ENCODE measurements at places on chromosomes 13 and 19. TPM values are rescaled to one million over a fixed set of nuclear protein-coding genes. Genes with fewer than 3 reads are reported as not detected.
A peak's percentile ranks its signal among the peaks of the same experiment; 100 is the strongest.

The FRY gene
- total RNA-seq, result 27.9 TPM

The APBA3 gene
- 18.7 TPM for total RNA-seq

The C1QTNF9 gene
- 0.09 TPM for total RNA-seq

The ANKLE1 gene
- total RNA-seq, result 0.09 TPM

The EFNA2 gene
- total RNA-seq, result not detected

The DCT gene
- 0.20 TPM for total RNA-seq

- no peak overlapping the region for H3K27ac ChIP-seq
- no peak overlapping the region for H3K4me3 ChIP-seq
- no peak for DNase-seq
These were observed 56.2 kb upstream of the AKAP11 start for GRCh38 chr13:42215578-42216421.

DNA sequence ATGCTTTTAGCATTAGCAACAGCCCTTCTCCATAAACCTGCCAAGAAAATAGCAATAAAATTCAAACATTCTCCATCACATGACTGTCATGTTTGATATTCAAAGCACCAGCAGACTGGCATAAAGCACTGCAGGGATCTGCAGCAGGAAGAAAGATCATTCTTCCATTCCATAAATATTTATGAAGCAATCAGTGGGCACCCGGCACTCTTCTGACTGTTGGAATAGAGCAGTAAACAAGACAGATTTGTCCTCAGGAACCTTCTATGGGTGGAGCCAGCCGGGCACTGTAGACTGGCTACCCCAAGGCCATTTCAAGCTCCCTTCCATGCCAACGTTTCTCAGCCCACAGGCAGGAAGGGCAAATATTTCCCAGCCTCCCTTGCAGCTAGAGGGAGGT lies 25.5 kb downstream of the PLA2G4C start:
- H3K4me1 ChIP-seq, result no peaks in the 10 kb centered on the region
- no peaks in the 10 kb centered on the region for H3K36me3 ChIP-seq
- DNase-seq, result no peak
- H3K27ac ChIP-seq, result no peak overlapping the region

DNA sequence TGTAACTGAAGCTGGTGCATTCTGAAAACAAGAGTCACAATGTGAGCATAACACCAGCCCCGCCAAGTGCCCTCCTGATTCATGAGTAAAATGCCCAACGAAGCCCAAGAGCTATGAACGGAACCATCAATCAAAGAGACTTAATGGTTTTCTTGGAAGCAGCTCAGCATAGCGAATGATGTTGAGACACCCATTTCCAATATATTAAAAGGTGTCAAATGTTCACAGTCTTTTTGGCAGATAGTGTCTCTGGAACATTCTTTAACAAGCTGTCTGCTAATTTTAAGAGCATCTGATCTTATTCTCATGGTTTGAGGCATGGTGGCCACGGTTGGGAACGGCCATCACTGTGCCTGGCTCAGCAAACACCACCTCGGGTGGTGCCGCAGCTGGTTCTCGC lies 133.4 kb upstream of the USP29 start:
- no peak for DNase-seq
- H3K4me3 ChIP-seq, result no peak overlapping the region
- H3K36me3 ChIP-seq, result no peaks in the 10 kb centered on the region
- no peaks in the 10 kb centered on the region for H3K27me3 ChIP-seq

- H3K27me3 ChIP-seq, result no peaks in the 10 kb centered on the region
- H3K36me3 ChIP-seq, result no peaks in the 10 kb centered on the region
- no peak for DNase-seq
- H3K4me3 ChIP-seq, result no peak overlapping the region
These were observed 23.1 kb downstream of the FLT3 start for GRCh38 chr13:28077231-28077630.

GRCh38 chr13:113874579-113875428 lies 10.9 kb upstream of the GAS6 start:
- no peaks in the 10 kb centered on the region for H3K4me1 ChIP-seq
- H3K4me3 ChIP-seq, result no peak overlapping the region
- DNase-seq, result no peak
- no peak overlapping the region for H3K27ac ChIP-seq

- H3K27me3 ChIP-seq, result no peaks in the 10 kb centered on the region
- DNase-seq, result no peak
- no peak overlapping the region for H3K27ac ChIP-seq
- H3K4me3 ChIP-seq, result no peak overlapping the region
- peaks cover 22% of the 10 kb centered on the region for H3K4me1 ChIP-seq
These were observed 2.2 kb downstream of the DCUN1D2 start for GRCh38 chr13:113488283-113488682.

DNA sequence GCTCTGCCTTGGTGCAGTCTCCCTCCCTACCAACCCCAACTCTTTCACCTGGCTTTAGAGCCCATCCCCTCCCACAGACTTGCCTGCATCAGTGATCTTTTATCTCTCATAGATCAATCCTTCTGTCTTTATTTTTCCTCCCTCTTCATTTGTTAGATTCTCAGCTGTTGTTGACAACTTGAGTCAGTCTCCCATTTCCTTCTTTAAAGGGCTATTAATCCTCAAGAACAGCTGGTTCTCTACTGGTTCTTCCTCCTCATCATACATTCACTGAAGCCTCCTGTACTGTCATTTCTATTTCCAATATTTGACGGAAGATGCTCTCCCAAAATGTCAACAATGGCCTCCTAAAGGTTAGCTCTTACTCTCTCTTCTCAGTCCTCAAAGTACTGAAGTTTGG lies 408.2 kb downstream of the TBC1D4 start:
- H3K4me1 ChIP-seq, result no peaks in the 10 kb centered on the region
- no peak overlapping the region for H3K4me3 ChIP-seq
- H3K36me3 ChIP-seq, result no peaks in the 10 kb centered on the region
- no peaks in the 10 kb centered on the region for H3K27me3 ChIP-seq

DNA sequence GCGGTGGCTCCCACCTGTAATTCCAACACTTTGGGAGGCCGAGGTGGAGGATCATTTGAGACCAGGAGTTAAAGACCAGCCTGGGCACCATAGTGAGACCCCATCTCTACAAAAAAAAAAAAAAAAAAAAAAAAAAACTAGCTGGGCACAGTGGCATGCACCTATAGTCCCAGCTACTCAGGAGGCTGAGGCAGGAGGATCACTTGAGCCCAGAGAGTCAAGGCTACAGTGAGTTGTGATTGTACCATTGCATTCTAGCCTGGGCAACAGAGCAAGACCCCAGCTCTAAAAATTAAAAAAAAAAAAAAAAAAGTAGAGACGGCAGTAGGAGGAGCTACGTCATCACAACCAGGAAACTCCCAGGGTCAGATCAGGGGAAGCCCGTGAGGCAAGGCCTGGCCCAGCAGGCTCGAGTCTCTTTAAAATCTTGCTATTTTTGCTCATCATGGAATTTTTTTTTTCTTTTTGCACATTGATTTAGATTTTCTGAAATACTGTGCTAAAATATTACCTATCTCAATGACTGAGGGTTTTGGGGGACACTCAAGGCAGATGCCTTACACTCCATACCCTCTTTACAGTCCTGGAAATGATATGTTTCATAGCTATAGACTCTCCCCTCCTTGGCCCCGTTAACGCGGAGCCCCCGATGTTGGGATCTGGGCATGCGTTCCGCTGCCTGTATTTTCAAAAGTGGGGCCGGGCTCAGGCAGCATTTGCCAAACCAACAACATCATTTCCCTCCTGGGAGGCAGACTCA lies 44.4 kb upstream of the USE1 start:
- H3K27me3 ChIP-seq, result no peaks in the 10 kb centered on the region
- H3K36me3 ChIP-seq, result peaks cover 13% of the 10 kb centered on the region
- H3K4me3 ChIP-seq, result no peak overlapping the region

DNA sequence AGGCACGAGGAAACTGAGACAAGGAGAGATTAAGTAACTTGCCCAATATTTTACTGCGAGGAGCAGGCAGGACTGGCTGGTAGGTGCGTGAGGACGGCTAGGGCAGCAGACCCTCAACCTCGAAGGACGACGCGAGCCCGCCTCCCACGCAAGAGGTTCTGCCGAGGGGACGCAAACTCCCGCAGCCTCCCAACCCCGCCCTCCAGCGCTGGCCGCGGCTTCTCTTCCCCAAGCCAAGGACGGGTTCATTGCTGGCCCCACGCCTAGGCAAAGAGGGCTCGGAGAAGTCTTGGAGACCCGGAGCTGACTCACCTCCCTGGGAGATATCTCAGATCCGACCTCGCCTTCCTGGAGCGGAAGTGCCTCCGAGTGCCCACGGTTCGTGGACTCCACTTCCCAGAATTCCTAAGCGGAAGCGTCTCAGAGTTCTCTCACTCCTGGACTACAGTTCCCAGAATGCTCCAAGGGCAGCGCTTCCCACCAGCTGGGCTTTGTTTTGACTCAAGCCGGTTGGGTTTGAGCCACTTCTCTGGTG lies at the start of gene ZNF235:
Gene ZNF235 (minus strand): TSS at position 367 of the 535 bp plus-strand sequence. CDS start 1,621 bp downstream, outside the sequence.
- peak within 1 kb of the TSS; percentile 61 for H3K4me3 ChIP-seq
- DNase-seq, result peak; percentile 91
- H3K36me3 ChIP-seq, result peaks cover 5% of the 10 kb centered on the region

- no peaks in the 10 kb centered on the region for H3K4me1 ChIP-seq
- peak overlapping the region; percentile 65 for H3K27ac ChIP-seq
- H3K4me3 ChIP-seq, result no peak overlapping the region
- peak; percentile 18 for DNase-seq
- no peaks in the 10 kb centered on the region for H3K27me3 ChIP-seq
These were observed 49.4 kb upstream of the TNFSF11 start for GRCh38 chr13:42524487-42525034.

All from pancreas (tissue), 10 donors.